ENCODE measurements at places on chromosomes 11 and 22.
A peak's percentile ranks its signal among the peaks of the same experiment; 100 is the strongest.

DNA sequence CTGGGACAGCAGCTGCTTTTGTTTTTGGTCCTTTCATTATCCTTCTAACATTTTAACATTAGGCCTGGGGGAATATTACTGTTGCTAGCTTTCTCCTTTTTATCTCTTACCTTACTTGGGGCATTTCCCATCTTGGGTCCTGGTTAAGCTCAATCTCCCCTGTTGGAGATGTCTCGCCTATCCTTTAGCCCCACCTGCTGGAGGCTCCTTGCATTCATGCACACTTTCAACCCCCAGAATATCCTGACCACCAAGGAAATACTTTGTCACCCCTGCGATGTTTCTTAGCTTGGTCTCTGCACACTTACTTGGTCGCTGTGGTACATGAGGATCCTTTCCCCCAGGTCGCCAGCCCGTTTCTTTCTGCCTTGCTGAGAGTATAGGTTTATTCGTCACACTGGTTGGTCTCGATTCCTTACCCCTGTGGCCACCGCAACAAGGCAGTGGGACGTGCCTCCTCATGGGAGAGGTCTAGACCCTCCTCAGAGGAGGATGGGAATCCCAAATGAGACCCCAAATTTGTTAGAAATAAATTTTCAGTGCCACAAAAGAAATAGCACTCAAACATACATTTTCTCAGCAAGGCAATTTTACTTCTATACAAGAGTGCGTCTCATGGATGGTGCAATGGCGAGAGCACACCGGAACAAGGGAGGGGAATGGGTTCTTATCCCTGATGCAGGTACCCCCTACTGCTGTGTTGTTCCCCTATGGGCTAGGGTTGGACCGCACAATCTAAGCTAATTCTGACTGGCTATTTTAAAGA lies 5.4 kb upstream of the TXN2 start:
- DNase-seq = no peak

DNA sequence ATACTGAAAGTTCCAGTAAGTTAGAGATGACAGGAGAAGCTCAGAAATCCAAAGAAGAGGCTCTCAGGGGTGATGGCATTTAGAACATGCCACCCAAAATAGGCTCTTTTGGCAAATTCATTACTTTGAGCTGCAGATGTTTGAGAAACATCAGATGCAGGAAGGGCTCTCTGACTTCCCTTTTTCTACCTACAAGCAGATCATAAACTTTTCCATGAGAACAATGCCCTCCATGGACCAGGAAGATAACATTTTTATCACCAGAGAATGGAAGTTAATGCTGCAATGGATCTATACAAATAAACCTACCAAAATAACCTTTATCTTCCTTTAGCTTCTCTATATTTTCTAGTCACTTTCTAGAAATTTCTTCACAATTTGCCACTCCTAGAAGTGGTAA lies 32.7 kb upstream of the FAR1 start:
- no peak for DNase-seq

- DNase-seq = no peak
Observed at GRCh38 chr11:10388101-10388500, 67.0 kb upstream of the AMPD3 start.

GRCh38 chr11:119121811-119122124 lies 388 bp downstream of the HINFP start:
- no peak for DNase-seq

DNA sequence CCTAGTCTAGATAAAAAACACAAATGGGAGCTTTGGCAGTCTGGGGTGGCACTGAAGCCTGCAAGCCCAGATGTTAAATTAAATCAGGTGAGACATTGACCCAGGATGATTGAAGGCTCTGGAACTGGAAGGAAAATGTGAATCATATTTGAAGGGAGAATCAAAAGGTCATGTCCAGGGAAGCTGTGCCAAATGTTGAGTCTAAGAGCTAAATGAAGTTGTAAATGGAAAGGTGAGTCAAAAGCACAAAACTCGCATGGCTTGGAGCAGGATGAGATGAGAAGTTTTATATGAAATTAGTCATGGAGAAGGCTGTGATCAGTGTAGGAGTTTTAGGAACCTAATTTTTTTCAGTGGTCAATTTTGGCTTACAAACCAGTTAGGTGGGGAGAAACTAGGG lies 301.1 kb downstream of the BLID start:
- DNase-seq = no peak

GRCh38 chr11:93840981-93841380 lies 9.4 kb downstream of the VSTM5 start:
- DNase-seq = no peak

DNA sequence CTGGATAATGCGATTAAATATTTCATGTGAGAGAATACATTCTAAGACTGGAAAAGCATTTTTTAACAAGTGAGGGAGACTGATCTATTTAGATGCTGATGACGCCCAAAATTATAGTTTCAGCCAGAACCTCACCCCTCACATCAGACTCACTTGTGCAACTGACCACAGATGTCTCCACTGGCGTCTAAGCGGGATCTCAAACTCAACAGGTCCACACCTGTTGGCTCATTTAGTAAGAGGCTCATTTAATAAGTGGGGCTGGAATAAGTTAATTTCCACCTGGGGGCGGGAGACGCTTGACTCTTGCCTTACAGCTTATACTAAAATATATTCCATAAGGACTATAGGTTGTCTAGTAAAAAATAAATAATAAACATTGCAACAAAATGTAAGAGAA lies 47.5 kb downstream of the MORC2 start:
- no peak for DNase-seq

GRCh38 chr11:103923451-103923931 lies 112.9 kb upstream of the DDI1 start:
- no peak for DNase-seq

DNA sequence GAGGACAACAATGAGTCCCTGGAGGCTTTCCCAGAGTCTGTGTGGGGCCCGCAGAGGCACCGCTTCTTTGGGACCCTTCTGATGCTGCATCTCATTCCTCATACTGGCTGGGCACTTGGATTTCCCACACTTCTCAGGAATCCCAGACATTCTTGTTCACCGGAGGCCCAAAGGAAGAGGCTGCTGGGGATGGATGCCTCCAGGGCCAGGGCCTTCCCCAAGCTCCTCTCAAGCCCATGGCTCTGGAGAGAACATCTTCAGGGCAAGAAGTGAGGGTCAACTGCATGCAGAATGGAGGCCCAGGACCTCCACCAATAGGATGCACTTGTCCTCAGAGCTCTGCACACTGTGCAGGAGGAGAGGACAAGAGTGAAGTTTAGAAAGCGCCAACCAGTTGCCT lies 34.6 kb downstream of the DKK3 start:
- DNase-seq = no peak

DNA sequence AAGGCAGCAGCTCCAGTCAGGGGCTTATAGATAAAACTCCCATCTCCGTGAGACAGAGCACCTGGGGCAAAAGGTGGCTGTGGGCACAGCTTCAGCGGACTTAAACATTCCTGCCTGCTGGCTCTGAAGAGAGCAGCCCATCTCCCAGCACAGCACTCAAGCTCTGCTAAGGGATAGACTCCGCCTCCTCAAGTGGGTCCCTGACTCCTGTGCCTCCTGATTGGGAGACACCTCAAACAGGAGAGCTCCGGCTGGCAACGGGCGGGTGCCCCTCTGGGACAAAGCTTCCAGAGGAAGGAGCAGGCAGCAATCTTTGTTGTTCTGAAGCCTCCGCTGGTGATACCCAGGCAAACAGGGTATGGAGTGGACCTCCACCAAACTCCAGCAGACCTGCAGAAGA lies 279.4 kb downstream of the LARGE1 start:
- DNase-seq = no peak

DNA sequence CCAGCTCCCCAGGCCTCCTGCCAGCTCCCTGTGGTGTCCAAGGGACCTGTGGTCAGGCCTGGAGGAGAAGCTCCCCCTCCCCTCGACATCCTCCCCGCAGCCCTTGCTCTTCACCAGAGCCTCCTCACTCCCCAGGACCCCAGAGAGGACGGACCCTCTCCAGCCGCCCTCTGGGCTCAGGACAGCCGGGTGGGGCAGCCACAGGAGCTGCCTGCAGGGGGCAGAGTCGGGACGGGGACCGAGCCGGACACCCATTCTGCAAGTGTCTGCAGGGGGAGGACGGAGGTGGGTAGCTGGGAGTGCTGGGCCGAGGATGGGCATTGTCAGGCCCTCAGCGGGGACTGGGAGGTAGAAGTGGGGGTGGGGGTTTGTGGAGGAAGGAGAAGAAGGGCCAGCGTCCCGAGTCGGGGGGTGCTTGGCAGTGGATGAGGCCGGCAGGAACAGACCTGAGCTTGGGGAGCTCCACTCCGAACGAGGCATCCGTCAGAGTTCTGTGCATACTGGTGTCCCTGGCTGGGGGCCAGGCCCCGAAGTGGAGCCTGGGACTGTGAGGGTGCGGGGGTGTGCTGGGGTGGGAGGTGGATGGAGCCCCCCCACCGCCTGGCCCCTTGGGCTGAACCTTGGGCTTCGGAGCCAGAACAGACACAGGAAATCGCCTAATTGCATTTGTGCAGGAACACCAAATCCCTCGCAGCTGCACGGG lies 15.2 kb downstream of the PRR33 start:
- peak; percentile 58 for DNase-seq

DNA sequence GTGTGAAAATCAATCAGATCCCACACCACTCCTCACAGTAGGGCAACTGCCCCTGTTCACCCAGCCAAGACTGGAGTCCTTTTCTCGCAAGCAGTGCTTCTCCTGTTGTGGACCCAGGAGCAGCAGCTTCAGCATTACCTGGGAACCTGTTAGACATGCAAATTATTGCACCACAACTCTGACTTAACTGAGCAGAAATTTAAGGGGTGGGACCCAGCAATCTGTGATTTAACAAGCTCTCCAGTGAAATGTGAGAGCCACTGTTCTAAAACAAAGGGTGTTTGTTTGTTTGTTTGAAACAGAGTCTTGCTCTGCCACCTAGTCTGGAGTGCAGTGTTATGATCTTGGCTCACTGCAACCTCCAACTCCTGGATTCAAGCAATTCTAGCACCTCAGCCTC lies 591.4 kb downstream of the SOX6 start:
- DNase-seq = no peak

DNA sequence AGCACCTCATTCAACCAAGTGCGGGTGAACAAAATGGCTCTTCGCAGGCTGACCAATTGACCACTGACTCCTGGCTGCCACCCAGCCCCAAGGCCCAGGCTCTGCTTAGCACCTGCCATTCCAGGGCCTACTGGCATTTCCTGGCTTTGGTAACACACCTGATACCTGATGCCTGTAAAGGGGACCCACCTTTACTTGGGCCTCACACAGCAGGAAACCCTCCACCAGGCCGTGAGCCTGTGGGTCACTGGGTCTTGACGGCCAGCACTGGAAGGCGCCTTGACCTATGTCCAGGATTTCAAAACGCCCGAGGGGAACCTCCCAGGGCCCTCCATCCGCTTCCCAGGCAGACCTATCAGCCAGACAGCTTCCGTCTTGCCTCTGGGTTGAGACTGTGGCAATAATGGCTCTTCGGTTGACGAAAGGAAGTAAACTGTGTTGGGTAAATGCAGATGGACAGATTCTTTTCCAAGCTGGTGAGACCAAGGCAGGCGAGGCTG lies 16.8 kb upstream of the TMEM184B start:
- DNase-seq = no peak

DNA sequence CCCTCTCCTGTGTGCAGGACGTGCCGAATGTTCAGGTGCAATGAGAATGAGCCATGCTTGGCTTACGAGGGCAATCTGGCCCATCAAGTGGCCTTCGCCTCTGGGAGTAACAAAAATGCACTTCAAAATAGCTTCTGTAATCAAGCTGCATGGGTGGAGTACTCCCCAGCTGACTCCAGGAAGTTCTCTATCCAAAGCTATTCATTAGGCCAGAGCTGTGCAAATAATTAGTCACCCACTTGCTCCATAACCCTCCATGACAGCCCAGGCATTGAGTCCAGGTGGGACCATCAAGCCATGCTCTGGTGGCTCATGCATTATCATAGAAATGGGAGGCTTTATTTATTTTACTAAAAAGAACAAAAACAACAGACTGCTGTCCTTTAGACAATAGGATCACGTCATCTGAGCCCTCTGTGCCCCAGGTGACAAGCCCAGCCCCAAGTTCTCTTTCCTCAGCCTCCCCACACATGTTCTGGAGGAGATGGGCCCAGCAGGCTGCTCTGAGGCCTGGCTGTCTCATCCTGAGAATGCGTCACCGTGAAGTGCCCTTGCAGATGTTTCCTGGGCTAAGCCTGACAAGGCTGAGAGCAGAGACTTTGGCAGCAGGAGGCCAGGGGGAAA lies 244.7 kb downstream of the ETS1 start:
- DNase-seq = peak; percentile 64

GRCh38 chr11:67211656-67212436 lies 54.4 kb upstream of the GRK2 start:
- DNase-seq = no peak

GRCh38 chr11:128187835-128188234 lies 399.5 kb downstream of the ETS1 start:
- DNase-seq = no peak

DNA sequence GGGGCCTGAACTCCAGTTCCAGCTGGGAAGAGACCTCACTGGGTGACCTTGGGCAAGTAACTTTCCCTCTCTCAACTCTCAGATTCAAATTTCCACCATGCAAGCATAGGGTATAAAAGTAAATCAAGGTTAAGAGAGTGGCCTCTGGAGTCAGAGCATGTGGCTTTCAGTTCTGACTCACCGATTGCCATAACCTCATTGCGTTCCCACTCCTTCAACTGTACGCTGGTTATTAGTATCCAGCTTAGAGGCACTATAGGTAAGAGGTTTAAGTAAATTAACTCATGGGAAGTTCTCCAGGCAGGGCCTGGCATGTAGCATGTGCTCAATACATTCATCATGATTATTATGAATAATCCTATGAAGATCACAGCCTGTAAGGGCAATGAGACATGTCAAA lies 88.3 kb downstream of the FBXO7 start:
- DNase-seq = no peak

- no peak for DNase-seq
Observed at GRCh38 chr22:19580291-19580890, 56.2 kb upstream of the CLDN5 start.

DNA sequence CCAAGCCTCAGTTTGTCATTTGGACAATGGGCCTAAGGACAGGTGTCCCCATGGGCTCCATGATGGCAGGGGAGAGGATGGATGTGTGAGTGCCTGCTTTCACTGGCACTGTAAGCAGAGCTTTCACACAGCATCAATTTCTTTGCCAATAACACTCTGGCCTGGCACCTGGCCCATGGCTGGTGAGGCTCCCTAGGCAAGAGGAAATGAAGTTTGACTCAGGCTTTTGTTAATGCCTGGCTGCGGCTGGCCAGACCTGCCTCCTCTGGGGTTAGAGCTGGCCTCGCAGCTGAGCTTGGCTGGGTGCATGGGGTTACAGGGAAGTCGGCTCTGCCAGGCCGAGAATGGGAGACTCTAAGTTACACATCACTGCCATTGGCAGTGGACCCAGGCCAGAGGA lies 30.0 kb upstream of the SEZ6L start:
- peak; percentile 18 for DNase-seq

DNA sequence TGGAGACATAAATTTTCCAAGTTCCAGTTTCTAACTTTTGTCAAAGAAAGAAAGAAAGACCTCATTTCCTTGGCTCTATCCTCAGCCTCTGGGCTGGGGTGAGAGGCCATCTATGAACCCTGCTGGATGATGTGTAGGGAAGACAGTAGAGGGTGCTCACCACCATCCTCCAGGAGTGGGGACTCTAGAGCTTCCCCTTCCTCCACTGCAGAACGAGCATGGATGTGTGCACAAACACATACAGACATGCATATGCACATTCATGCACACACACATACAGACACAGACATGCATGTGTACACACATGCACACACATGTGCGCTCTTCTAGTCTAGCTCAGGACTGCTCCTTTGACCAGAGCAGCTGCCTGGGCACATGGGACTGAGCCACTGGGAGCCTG lies 565.8 kb downstream of the BUD13 start:
- DNase-seq = no peak
